ENCODE measurements at places on chromosomes 6 and 20.

GRCh38 chr6:161318456-161318855, 44.6 kb upstream of the AGPAT4 start:
- DNase-seq, result peak; percentile 27

- DNase-seq, result no peak
Observed at GRCh38 chr20:43508604-43509040, 1.1 kb downstream of the L3MBTL1 start.

GRCh38 chr6:16251706-16252105, 13.3 kb downstream of the GMPR start:
- DNase-seq, result peak; percentile 35

DNA sequence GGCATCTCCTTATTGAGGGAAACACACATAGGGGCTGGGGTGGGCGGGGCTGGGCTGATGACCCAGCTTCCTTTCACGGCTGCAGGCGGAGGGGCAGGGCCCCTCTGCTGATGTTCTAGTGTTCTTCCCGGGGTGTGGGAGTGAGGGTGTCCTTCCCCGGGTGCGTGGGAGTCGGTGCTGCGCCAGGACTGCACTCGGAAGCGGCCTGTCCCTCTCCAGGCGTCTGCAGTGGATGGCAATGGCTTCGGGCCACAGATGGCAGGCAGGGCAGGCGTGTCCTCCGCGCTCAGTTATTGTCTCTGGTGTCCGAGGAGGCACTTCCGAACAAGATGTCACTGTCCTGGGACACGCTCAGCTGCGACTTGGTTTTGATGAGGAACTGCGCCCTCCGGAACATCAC, 19.2 kb downstream of the KCNG1 start:
- DNase-seq, result no peak

- DNase-seq, result no peak
Observed at GRCh38 chr6:26576929-26577719, 19.6 kb upstream of the ABT1 start.

DNA sequence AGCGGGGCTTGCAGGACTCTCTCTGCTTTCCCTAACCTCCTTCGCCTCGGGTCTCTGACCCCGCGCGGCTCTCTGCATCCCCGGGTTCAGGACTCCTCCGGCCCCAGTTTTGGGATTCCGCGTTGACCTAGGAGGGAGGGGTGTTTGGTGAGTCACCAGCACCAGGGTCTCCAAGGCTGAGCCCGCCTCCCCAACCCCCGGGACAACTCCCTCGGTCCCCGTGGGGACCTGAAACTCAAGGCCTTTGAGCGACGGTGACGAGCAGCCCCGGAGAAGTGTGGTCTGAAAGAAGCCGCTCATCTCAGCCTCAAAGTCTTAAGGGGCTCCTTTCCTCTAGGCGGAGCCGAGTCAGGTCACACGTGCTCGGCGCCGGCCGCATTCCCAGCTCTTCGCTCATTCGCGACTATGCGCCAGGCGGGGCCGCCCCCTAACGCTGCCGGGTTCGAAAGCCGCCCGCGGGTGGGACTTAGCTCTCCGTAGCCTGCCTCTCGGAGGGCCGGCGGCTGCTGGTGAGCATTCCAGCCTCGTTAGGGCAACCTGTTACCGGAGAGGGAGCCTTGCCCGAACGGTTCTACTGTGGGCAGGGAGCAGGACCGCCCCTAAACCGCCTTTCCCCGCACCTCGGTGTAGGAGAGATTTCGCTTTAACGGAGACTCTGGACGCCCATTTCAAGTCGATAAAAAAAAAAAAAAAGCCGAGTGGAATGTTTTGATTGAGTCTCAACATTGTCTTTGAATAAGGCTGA, 3.0 kb upstream of the PRDM13 start:
- no peak for DNase-seq

- DNase-seq, result no peak
Observed at GRCh38 chr6:124524491-124525200, 437.6 kb upstream of the RNF217 start.
